MG63 (cell line): ENCODE measurements at places on chromosomes 6 and 20. TPM values are rescaled to one million over a fixed set of nuclear protein-coding genes. Genes with fewer than 3 reads are reported as not detected.

GRCh38 chr6:87180105-87180728 is 24.9 kb downstream of the ZNF292 start:
- DNase-seq = no peak

DNA sequence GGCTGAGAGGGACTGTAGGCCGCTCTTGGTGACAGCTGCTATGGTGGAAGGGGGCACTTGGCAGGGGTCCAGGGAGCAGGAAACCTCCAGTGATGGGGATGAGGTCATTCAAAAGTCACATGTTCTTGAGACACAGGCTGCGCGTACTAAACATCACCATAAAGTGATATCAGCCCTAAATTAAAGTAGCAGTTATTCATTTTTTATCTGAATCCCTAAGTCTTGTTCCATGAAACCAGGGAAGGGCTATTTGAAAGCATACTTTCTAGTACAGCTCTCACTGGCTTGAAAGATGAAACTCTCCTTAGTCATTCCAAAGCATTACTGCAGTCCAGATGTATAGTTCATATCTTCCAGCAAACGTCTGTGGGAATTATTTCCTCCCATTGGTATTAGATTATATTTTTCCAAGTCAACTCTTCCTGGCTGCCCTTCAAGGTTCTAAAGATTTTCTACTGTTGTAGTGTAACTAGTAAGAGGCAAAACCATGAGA is 373.1 kb downstream of the CD109 start:
- DNase-seq = no peak

GRCh38 chr6:443621-444159 is 52.1 kb downstream of the IRF4 start:
- no peak for DNase-seq

GRCh38 chr6:143701349-143702234 is 23.8 kb downstream of the PHACTR2 start:
- no peak for DNase-seq

Gene SLCO4A1
- total RNA-seq = 10.7 and 23.0 TPM in 2 replicates

Gene TGM3
- total RNA-seq = not detected in 2 replicates

Gene ZSCAN31
- total RNA-seq = 26.2 and 34.9 TPM in 2 replicates

Gene GSTA2
- total RNA-seq = 0.63 TPM in 1 of 2 replicates, not detected in the other

Gene LRRC73
- total RNA-seq = 0.10 TPM in 1 of 2 replicates, not detected in the other
